ENCODE measurements at places on chromosomes 13 and 19.
A peak's percentile ranks its signal among the peaks of the same experiment; 100 is the strongest.

DNA sequence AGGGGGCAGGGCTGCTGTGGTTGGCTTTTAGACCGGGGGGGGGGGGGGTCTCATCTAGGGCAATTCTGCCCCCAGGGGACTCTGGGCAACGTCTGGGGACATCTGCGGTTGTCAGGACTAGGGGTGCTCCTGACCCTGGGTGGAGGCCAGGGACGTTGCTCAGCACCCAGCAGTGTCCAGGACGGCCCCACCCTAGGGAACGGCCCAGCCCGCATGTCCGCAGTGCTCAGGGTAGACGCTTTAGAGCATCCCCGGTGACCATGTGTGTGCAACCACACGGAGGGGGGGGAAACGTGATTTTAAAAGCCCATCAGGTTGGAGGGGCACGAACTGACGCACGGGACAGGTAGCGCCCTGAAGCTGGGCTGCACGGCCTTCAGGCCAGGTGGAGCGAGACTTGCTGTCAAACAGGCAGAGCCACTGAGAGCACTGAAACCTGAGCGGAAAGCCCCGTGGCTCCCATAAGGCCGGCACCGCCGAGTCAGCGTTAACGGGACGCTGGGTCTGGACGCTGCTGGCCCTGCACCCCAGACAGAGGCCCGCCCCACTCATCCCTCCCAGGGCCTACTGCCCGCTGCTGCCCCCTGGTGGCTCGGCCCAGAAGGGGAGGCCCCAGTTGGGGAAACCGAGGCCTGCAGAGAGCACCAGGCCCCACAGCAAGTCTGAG, 8.3 kb downstream of the CACTIN start:
- peak; percentile 73 for DNase-seq

DNA sequence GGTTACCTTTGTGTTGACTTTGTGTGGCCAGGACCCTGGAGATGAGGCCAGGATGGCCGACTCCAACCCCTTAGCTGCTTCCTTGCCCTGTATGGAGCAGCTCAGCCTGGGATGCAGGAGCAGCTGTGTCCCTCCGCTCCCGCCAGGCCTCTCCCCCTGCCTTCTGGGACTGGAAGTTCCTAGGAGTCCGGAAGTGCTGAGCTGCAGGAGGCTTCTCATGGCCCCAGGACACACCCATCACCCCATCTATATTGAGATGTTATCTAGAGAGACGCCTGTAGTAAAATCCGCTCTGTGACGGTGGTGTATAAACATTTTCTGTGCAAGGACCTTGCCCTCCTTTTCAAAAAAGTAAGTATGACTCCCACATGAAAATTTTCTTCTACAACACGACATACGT, 27.0 kb downstream of the WTIP start:
- DNase-seq: no peak

DNA sequence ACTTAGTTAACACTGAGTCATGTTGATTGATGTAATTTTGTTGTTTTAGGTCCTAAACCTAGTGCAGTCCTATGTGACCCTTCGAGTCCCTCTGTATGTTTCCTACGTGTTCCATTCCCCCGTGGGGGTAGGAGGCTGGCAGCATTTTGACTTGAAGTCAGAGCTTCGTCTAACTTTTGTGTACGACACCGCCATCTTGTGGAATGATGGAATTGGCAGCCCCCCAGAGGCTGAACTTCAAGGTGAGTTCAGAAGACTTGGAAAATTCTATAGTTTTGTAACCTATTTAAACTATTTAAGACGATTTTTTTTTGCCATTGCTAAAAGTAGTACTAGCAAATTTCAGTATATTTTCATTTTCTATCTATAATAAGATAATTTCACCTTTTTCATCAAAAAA, 117.9 kb downstream of the STOML3 start:
- DNase-seq: peak; percentile 22

GRCh38 chr19:45117671-45118070, 24.7 kb downstream of the PPP1R37 start:
- DNase-seq: no peak

DNA sequence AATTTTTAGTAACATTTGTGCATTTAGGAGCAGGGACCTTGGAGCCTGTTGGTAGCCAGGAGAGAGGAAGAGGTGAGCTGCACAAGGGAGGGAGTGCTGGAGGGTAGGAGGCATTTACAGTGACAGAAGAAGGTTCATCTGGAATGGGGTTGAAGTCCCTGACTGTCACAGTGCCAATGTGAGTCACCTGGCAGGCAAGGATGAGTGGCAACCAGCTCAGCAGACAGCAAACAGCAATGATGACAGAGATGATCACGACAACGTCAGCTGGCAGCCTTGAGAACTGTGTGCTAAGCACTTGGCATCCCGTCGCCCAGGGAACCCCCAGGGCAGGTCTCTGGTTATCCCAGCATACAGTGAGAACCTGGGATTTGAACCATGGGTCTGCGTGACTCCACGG, 2.6 kb downstream of the OR10H5 start:
- no peak for DNase-seq

DNA sequence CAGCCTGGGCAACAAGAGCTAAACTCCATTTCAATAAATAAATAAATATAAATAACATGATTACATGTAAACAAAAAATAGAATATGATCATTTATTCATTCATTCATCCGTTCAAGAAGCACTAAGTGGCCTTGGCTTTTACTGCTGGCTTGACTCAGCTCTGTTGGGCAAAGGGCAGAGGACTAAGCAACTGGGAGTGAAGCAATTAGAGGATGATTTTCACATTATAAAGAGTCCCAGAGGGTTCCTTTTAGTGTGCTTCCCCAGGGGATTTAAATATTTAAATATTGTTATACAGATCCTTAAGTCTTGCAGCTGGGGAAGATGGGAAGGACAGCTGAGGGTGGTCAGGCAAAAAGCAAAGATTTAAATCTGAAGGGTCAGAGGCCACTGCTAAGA, 34.9 kb upstream of the FLT1 start:
- no peak for DNase-seq

DNA sequence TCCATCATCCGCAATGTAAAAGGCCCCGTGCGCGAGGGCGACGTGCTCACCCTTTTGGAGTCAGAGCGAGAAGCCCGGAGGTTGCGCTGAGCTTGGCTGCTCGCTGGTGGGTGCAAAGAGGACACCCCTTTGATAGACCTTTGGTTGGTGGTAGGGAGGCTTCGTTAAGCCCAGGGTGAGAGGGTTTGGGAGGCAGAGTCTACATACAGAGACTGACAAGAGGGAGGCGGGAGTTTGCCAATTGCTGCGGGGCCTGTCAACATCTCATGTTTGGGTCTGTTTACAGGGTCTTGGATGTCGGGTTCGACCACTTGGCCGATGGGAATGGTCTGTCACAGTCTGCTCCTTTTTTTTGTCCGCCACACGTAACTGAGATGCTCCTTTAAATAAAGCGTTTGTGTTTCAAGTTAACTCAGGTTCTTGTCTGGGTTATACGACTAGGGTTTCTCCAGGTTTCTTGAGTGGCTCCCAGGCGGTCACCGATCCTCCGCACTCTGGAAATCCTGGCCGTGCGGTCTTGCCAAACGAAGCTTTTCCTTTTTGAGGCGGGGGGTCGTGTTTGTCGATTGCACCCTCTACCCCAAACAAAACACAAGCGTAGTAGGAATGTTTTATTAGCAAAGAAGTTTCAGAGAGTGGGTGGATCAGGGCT, 816 bp downstream of the RPS28 start:
- no peak for DNase-seq

DNA sequence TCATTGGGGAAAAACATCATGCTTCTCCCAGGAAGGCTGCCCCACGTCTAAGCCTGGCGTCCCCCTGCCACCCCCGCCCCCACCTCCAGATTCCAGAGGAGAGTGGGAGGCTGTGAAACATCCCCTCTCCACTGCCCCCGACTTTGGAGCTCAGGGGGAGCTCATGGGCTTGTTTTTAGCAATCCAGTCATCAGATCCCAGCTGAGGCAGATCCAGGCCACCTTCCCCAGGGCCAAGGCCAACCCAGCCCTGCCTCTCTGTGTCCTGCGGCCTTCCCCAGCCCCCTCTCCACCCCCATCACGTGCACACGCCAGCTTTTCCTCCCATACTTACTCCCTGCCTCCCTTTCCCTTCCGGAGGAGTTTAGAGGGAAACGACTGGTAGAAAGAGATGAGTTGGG, 38.8 kb downstream of the SHISA2 start:
- no peak for DNase-seq

GRCh38 chr19:373391-374182, 29.0 kb upstream of the MIER2 start:
- no peak for DNase-seq

- DNase-seq: no peak
Measured at GRCh38 chr13:92649140-92649813, 577.3 kb upstream of the GPC6 start.

DNA sequence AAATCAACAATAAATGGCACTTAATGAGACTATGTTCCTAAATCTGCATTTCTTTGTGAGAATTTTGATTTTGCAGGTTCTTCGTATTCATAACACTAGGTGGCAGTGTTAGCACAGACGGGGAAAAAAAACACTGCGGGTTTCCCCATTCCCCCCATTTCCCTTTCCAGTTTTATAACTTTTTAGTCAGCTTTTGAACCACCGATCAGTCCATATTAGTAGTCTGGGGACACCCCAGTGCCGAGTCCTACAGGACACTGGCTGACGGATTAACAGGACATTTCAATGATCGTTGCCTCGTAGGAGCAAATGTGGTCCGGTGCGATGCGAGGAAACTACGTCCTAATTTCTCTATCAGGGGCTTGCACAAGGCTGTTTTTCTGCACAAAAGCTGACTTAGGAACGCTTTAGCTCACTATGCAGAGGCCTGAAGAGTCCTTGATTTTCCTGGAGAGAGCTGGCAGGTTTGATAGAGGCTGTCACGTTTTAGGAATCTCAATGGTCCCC, 234.3 kb downstream of the LMO7 start:
- peak; percentile 59 for DNase-seq

DNA sequence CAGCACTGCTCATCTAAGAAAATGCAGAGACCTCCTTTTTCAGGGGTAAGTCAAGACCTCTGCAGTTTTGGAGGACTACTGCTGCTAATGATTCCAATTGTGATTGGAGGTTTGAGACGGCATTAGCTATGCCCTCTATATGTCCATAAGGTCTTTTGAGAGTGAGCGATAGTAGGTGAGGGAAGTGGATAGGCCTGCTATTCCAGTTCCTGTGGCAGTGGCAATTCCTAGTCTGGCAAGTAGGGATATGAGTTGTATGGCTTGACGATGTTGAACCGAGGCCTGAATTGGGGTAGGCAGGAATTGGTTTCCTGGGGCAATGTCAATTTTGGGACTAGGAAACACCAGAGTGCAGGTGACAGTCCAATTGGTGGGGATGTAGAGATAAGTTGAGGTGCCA, 913.1 kb upstream of the SLITRK5 start:
- DNase-seq: no peak

DNA sequence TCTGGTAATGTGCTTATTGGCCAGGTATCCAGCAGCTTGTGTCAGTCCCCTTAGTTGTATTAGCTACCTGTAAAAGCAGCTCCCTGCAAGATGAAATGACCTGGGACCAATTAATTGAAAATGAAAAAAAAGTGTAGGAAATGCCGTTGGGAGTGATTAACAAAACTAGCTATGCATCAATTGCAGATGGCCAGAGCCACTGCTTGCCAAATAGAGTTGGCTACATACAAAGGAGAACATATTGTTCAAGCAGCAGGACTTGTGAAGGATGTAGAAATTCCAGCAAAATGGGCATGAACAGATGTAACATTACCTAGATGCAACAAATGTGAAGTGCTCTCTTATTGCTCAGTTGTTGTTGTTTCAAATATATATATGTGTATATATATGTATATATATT, 300.5 kb downstream of the PCDH17 start:
- no peak for DNase-seq

GRCh38 chr19:58361900-58362271, 665 bp downstream of the ZNF497 start:
- no peak for DNase-seq

DNA sequence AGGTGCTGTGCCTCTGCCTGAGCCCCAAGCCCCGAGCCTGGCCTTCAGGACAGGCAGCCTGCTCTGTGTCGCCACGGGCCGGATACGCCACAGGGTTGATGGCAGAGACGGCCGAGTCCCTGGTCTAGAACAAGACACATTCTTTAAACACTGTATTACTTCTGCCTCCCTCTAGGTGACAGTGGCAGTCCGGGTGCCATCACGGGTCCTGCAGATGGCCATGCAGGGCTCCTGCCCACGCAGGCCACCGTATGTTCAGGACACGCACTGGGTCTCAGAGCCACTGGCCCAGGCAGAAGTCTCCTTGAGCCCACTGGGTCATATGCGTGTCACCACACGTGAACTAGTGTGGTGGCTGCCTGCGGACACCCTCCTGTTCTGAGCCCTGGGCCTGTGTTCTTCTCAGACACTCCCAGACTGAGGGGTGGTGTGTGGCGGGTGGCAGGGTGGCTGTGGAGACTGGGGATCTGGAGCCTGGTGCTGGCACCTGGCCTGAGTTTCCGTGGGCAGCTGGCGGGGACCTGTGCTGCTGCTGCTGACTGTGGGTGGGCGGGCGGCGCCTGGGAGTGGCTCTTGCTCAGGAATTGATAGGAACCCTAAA, 4.4 kb downstream of the PLEKHJ1 start:
- no peak for DNase-seq

DNA sequence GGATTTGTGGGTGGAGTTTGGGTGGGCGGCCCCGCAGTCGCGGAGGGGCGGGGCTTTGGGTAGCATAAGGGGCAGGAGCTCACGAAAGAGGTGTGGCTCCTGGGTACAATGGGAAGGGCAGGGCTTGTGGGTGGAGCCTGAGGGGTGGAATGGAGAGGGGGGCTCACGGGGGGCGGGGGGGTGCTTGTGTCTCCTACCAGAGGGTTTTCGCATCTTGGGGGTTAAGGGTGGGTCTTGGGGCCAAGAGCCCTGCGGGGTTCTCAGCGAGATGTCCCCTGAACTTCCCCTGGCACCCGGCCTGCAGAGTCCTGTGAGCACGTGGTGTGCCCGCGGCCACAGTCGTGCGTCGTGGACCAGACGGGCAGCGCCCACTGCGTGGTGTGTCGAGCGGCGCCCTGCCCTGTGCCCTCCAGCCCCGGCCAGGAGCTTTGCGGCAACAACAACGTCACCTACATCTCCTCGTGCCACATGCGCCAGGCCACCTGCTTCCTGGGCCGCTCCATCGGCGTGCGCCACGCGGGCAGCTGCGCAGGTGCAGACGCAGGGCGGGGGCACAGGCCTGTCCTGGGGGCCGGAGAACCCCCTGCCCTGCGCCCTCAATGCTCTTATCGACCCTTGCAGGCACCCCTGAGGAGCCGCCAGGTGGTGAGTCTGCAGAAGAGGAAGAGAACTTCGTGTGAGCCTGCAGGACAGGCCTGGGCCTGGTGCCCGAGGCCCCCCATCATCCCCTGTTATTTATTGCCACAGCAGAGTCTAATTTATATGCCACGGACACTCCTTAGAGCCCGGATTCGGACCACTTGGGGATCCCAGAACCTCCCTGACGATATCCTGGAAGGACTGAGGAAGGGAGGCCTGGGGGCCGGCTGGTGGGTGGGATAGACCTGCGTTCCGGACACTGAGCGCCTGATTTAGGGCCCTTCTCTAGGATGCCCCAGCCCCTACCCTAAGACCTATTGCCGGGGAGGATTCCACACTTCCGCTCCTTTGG, 5.1 kb downstream of the FSTL3 start:
- no peak for DNase-seq

- DNase-seq: no peak
Measured at GRCh38 chr19:39032063-39032918, at the start of gene FBXO27. Gene FBXO27, minus strand, starts transcription at chr19:39032549. Its CDS starts 322 bp downstream, at chr19:39032227.

- no peak for DNase-seq
Measured at GRCh38 chr13:67855741-67856238, 625.7 kb upstream of the PCDH9 start.
